ENCODE measurements at places on chromosomes 7 and 10. TPM values are rescaled to one million over a fixed set of nuclear protein-coding genes. Genes with fewer than 3 reads are reported as not detected.

EBF3 gene
- total RNA-seq, result 0.13 TPM

SPDYE8 gene
- total RNA-seq, result not detected

ZNF277 gene
- 47.8 TPM for total RNA-seq

PAPOLB gene
- 0.27 TPM for total RNA-seq

GJD4 gene
- total RNA-seq, result not detected

LRGUK gene
- 0.13 TPM for total RNA-seq

Measured in thoracic aorta endothelial cell (primary cell).